HuH-7.5 (cell line): ENCODE measurements at places on chromosomes 11 and 22.

- DNase-seq, result no peak
Measured at GRCh38 chr11:76636826-76637460, 33.6 kb downstream of the LRRC32 start.

GRCh38 chr11:34492806-34493414, 20.7 kb downstream of the ELF5 start:
- DNase-seq, result peak; percentile 45

DNA sequence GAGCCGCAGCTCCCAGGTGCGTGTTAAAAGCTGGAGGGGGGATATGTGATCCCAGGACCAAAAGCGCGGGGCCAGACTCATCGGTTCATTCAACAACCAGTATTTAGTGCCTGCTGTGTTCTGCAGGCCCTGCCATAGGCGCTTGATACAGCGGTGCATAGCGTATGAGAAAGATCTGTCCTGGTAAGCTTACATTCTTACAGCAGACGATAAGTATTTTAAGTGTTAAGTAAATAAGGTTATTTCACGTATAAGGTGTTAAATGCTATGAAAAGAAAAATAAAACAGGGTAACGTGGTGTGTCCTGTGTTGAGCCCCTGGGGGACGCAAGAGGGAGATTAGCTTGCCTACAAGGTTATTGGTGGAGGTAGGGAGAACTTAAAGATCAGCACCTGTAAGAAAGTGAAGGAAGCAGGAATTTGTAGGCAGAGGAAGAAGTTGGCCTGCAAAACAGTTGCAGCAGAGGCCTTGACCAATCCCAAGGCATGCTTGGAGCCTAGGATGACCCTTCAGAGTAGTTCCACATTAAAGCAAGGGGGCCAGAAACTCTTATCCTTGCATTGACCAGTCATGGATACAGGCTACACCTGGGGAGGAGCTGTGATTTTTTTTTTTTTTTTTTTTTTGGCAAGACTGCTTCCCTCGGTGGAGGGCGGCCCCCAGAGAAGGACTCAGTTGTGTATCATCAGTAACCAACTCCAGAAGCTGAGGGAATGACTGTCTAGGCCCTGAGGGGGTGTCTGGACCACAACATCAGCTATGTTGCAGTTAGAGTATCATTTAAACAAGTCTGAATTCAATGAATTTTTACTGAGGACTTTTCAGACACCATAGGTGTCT, 487 bp upstream of the LIPT2 start:
- no peak for DNase-seq

DNA sequence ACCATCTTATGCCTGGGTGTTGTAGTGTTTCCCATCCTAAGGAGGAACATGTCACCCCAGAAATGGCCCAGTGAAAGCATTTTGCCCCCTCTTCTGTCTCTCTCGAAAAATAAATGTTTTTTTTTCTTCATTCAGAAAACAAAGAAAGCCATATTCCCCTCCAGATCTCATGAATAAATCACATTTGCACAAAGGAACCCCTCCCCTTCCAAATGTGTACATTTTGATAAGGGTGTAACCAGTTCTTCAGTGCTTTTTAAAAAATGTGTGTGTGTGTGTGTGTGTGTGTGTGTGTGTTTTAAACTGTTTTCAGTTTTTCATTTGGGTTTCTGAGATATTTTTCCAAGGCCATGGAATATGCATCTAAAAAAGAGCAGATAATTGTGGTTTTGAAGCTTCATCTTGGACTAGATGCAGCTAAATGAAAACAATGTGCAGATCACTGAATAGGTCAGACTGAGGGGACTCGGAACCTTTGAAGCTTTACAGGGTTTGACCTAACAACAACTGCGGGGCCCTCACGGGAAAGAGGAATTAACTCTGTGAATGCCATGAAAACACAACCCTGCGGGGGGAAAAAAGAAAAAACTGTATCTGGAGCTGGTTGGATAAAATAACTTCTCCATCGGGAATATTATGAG, 76.4 kb downstream of the YAP1 start:
- DNase-seq, result no peak

- DNase-seq, result no peak
Measured at GRCh38 chr11:68958211-68958610, 22.6 kb downstream of the MRGPRD start.

GRCh38 chr11:57491371-57492061, 24.0 kb downstream of the SLC43A1 start:
- DNase-seq, result no peak

DNA sequence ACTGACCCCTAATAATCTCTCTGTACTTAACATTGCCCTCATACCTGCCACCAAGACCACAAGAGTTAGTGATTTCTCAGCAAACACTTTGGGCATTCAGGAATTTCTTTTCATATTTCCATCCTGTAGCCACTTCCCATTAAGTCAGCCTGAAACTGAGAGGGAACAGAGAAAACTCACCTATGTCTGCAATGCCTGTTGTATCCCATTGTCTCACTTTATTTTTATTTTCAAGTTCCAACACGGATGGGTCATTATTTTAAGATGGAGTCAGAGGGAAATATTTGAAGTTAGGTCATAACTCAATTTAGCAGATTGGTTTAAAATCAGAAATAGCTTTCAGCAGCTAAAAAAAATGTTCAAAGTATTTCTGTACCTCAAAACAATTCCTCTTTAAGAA, 937.8 kb upstream of the CHORDC1 start:
- DNase-seq, result no peak

GRCh38 chr22:44677871-44678555, 24.0 kb upstream of the PRR5 start:
- no peak for DNase-seq

GRCh38 chr11:31487848-31488247, 21.6 kb downstream of the IMMP1L start:
- DNase-seq, result no peak

DNA sequence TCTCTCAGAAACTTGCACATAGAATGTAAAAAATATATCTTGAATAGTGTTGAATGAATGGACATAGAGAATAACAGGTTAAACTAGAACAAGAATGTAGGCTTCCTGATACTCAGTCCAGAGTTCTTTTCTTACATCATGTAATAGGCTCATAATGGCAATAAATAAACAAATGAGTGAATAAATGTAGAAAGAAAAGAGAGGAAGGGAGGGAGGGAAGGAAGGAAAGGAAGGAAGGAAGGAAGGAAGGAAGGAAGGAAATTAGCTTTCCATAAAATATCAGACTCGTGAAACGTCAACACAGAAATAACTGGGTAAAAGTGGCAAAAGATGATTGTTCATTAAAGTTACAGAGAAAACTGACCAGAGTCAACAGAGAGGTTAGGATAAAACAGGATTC, 2001.0 kb downstream of the LRRC4C start:
- no peak for DNase-seq
